ENCODE measurements at places on chromosomes 7 and 10.
A peak's percentile ranks its signal among the peaks of the same experiment; 100 is the strongest.

- no peak for DNase-seq
These were observed 130.3 kb downstream of the ST7 start for GRCh38 chr7:117083648-117084047.

- DNase-seq, result no peak
These were observed 5.9 kb upstream of the IFIT1B start for GRCh38 chr10:89371987-89372386.

DNA sequence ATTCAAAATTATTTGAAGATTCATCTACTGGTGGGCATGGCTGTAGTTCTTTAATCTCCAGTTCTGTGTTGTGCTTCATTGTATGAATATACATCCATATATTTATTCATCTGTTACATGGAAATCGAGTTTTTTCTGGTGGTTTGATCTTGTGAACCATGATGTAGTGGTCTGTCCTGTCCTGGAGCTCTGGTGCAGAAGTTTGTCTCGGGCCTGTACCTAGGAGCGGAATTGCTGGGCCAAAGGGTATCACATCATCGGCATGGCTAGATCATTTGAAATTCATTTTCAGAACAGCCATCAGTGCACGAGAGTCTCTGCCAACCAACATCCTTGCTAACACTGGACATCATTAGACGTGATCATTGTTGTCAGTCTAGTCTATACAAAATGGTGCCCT is 107.0 kb downstream of the ELFN1 start:
- no peak for DNase-seq

DNA sequence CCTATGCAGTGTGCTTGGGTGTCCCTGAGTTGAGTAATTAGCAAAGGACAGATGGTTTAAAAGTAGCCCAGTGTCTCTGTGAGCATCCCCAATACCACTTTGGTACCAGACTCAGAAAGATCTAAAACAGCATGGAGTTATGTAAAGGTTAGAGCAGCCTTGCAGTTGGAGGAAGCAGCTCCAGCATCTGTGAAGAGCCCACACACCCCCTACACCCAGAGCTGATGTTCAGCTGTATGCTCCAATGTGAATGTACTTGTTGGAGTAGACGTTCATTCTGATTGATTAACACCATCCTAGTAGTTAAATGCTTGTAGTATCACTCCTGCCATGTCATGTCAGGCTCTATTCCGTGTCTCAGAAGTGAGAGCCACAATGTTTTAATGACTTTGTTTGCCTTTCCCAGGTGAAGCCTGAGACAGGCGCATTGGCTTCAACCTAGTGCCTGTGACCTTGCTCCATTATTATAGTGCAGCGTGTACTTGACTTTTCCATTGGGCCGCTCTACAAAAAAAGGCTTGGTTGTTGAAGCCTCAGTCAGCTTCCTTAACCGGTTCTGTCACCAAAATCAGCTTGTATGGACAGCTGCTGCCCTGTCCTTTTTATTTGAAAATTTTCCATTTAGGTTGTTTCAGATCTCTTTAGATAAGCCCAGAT is 154.2 kb downstream of the LCOR start:
- DNase-seq, result no peak

DNA sequence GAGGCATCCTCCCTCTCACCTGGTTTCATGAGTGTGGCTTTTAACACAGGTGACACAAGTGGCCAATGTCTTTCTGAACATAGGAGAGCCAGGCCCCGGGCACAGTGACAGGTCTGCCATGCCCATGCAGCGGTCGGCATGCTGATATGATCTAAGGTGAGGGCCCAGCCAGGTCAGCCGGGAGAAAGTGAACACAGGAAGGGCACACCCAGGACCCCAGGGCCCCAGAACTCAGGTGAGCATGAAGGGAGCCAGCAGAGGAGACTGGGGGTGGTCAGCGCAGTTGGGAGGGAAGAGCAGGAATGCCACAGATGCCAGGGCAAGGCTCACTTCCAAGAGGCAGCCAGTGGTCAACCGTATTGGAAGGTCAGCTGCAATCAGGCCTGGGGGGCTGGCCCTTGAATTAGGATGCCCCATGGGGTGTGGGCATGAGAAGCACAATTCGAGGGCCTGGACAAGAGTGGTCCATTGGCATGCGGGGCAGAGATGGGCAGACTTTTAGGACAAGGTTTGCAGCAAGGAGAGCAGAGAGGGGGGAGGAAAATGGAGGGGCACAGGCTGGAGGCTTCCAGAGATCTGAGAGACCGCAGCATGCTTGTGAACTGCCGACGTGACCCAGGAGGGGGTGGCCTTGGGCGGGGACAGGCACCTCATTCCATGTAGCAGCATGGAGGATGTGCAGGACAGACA is 3.9 kb upstream of the INPP5A start:
- no peak for DNase-seq

DNA sequence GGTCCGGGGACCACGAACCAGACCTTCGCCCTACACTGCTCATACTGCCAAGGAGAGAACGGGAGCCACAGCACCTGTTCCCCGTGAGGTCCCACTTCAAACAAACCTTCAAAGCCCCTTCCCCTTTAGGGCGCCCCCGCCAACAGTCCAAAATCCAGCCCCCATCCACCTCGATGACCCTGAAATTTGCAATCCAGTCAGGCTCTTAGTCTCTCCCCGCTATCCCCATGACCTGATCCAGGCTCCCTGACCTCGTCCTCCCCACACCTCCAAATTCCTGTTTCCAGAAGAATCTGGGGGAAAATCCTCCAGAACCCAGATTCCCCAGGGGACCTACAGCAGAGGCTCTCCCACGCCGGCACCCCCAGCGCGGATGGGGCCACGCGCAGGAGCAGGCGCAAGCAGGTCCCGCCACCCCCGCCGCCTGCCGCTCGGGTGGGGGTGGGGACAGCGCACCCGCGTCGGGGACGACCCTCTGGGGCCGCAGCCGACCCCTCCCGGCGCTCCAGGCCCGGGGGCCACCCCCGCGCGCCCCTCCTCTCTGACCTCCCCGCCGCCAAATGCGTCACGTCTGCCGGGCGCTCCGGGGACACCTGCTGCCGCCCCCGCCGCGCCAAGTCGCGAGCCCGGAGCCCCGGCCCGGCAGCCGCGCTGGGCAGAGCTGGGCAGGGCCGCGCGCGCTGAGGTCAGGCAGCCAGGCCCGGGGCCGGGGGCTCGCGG is 753 bp downstream of the CAMK2B start:
- DNase-seq, result peak; percentile 5

DNA sequence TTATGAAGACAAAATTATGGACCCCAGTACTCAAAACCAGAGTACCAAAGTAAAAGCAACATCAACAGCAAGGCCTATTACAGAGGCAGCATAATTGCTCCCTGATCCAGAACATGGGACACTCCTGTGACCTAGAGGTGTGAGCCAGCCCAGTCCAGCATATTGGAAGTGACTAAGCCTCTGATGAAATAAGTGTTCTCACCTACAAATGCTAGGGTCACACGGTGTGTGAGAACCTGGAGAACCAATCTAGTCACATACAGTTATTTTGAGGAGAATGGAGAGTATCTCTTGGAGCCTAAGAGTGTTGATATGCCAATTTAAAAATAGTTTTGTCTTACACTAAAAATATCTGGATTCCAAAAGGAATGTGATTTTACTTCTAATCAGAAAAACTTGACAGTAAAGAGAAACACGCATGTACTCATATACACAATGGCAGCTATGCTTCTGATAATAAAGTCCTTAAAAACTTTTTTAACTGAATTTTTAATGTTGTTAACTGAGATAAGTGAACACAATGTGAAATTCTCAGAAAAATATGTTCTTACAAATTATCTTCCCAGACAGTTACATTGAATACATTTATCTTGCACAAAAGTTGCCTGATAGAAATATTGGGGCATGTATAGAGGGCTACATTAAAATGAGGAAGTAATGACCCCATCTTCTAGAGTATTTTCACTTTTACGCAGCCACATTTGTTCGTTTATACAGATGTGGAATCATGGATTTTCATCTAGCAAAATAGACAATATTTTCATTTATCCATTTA is 56.8 kb upstream of the CD36 start:
- no peak for DNase-seq

DNA sequence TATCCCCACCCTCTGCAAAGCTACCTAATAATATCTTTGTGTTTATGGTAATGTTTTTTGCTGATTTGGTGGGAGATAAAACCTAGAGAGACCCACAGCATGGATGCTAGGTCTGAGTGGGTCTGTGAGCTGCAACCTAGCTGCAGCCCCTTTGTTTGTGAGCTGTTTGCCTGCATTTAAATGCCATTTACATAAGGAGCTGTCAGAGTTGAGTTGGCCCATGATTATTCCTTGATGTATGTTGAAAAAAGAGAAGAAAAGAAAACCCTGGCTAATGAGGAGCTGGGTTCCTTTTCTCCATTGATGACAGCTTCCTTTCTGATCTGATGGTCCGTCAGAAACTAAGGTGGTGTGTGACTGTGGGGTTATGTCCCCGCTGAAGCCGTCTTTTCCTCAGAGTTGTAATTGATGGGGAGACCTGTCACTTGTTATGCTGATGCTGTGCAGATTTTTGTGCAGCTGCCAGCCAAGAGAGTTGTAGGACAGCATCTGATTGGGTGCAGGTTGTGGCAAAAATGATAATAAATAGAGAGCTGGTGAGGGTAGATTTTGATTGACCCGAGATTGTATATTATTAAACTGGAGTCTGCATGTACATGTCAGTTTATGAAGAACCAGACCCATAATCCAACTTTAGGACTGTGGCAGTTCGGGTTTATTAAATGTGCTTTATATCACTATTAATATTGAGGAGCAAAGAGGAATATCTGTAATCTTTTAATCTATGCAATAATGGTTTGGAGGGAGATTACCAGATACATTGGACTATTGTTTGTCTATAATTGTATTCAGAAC is 219.8 kb downstream of the AUTS2 start:
- DNase-seq, result no peak

- DNase-seq, result no peak
These were observed 66.4 kb upstream of the ANK3 start for GRCh38 chr10:60456053-60456452.

GRCh38 chr7:100521076-100521475 is 17.9 kb upstream of the AGFG2 start:
- DNase-seq, result no peak

DNA sequence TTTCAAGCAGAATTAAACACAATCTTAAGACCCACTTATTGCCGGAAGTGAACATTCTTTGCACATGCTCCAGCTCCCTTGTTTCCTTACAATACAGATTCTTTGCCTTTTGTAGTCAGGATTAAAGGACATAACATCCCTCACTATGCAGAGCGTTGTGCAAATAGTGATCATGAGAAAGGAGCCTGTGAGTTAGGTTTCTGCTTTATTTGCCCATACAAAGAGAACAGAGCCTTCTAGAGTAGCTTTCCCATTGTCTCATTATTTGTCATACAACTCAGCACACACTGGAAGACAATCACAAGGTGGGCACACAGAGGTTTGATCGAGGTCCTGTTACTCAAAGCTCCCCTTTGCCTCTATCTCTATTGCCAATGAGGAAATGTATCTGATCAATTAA is 48.2 kb upstream of the WDR11 start:
- no peak for DNase-seq

DNA sequence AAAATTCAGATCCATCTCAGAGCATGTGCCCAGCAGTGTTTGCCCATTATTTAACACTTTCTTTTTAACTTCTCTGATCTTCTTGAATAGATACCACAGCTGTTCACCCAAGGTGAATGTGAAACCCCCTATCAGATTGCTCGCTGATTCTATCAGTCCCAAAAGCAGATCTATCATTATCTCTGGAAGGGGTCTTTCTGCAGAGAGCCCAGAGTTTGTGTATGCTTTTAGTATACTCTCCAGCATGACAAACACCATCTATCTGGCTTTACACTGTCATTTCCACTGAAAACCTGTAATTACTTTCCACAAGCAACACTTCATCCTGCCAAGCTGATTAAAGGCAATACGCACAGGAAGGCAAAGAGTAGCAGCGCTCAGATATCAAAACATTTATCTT is 168.2 kb downstream of the CACNA2D1 start:
- DNase-seq, result no peak

DNA sequence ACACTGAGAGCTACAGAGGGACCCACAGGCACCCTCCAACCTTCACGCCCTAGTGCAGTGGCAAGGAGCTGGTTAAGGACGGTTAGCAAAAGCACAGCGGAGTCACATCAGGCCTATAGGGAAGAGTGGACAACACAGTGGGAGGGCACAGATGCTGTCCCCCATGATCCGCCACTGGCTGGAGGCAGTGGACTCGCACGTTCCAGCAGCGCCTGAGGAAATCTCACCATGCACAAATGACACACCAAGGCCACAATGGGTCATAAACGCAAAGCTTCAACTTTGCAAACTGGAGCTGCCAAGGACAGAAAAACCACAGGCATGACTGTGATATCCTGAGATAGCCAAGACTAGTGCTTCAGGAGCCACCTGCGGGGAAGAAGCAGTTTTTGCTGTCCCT is 58.8 kb downstream of the GRB10 start:
- no peak for DNase-seq

DNA sequence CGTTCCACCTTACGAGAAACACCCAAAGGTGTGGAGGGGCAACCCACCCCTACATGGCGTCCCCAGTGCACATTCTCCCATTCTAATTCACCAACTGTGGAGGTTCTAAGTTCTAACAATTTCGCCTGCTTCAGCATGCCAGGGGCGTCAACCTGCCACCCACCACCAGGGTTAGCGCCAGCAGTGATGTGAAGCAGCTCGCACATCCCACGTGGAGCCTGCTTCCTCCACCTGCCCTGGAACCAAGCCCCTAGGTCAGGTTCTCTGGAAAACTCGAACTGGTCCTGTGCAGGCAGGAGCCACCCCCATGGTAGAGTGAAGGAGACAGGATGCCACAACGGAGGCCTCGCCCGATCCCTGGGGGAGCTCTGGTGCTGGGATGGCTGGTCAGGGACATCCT is 33.3 kb upstream of the FXYD4 start:
- no peak for DNase-seq

DNA sequence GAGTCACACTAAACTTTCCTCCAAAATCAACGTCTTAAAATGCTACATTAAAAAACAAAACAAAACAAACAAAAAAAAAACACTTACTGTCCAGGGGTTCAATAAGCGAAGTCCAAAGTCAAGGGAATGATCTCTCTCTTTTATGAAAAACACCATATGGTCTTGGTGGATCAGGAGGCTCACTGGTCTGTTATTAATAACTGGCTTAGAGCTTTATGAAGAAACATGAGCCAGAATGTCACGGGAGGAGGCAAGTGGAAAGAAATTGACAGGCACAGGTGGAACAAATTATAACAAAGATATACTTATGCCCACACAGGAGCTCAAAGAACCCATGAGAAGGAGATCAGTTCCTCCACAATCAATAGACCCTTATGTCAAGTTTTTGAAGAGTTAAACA is at the start of gene MRLN:
TSS of gene MRLN (minus strand) at position 189 of the 400 bp plus-strand sequence.
- no peak for DNase-seq

DNA sequence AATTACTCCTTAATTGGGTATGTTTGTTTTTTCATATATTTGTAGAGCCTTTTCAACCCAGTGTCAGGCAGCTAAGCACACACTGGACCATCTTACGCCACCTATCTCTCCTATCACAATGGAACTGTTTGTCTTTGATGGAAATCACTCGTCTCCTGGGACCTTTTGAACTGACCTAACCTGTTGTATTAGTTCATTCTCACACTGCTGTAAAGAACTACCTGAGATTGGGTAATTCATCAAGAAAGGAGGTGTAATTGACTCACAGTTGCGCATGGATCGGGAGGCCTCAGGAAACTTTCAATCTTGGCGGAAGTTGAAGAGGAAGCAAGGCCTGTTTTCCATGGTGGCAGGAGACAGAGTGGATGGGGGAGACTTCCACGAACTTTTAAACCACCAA is 182.0 kb downstream of the TCERG1L start:
- DNase-seq, result no peak

GRCh38 chr10:115980470-115980869 is 292.5 kb downstream of the GFRA1 start:
- no peak for DNase-seq

GRCh38 chr10:71927776-71928592 is 36.2 kb upstream of the CHST3 start:
- no peak for DNase-seq

GRCh38 chr10:76547352-76547972 is 1090.1 kb downstream of the KCNMA1 start:
- DNase-seq, result peak; percentile 13
